ENCODE measurements at places on chromosomes 6 and 20. TPM values are rescaled to one million over a fixed set of nuclear protein-coding genes. Genes with fewer than 3 reads are reported as not detected.

The SCAND1 gene
- 86.8 TPM for total RNA-seq

The OOEP gene
- not detected for total RNA-seq

The AKAP12 gene
- total RNA-seq = 54.4 TPM

The RREB1 gene
- 42.6 TPM for total RNA-seq

The TCF21 gene
- not detected for total RNA-seq

The NR2E1 gene
- total RNA-seq = not detected

Data from renal cortical epithelial cell (primary cell).